ENCODE measurements at places on chromosomes 7 and 10.

- no peak for DNase-seq
Measured at GRCh38 chr7:100752994-100753393, 19.6 kb downstream of the ZAN start.

- DNase-seq: no peak
Measured at GRCh38 chr10:102435529-102436233, 3.3 kb upstream of the CUEDC2 start.

DNA sequence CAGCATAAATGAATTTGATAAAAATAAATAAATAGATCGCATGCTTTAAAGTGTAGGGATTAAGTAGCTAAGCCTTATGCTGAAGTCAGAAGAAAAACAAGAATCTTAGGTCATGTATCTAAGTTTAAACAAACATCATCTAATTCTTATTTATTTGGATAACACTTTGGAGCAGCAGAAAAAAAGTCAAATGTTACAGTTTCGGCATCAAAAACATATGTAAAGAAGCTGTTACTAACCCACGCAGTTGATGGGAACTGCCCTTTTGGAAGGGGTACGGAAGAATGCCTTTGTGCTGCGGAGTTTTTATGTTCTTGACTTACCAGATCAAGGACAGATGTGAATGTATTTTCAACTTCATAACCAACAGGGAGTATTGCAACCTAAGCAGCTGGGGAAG, 37.3 kb upstream of the HABP2 start:
- DNase-seq: no peak

- no peak for DNase-seq
Measured at GRCh38 chr10:60942788-60943315, 1.1 kb downstream of the RHOBTB1 start.

DNA sequence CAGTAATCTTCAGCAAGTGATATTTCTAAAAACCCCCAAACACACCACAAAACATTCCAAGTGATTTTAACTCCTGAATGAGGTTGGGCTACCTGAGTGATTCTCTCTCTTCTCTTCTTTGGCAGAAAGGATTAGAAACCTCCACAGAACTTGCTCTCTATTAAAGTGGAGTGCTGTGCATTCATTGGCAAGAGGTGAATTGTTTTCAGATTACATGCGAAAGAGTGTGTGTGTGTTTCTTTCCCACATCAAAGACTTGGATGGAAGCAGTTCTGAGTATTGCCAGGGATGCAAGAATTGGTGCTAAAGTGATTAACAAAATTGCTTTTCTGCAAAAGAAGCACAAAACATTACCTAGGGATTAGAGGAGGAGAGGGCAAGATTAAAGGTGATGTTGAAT, 13.1 kb upstream of the FBXW4 start:
- no peak for DNase-seq

- no peak for DNase-seq
Measured at GRCh38 chr10:121804460-121804859, 123.4 kb downstream of the ATE1 start.

- no peak for DNase-seq
Measured at GRCh38 chr7:149238051-149238450, 1.4 kb upstream of the ZNF212 start.

GRCh38 chr7:54543051-54543488, 895 bp downstream of the VSTM2A start:
- DNase-seq: no peak

DNA sequence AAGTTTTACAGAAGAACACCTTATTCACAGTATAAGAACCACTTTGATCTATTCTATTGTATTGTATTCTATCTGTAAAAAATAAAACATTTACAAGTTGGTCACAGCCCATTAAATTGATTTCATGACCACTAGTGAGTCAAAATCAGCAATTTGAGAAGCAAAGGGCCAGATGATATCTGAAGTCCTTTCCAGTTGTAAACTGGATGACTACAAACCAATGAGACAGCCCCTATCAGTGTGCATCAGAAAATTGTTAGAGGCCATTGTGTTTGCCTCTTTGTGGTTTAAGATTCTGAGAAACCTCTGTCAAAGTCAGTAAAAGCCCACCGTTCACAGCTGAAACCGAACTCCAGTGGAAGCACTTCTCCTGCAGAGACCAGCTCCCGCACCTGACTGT, 54.8 kb downstream of the TBXAS1 start:
- peak; percentile 39 for DNase-seq

DNA sequence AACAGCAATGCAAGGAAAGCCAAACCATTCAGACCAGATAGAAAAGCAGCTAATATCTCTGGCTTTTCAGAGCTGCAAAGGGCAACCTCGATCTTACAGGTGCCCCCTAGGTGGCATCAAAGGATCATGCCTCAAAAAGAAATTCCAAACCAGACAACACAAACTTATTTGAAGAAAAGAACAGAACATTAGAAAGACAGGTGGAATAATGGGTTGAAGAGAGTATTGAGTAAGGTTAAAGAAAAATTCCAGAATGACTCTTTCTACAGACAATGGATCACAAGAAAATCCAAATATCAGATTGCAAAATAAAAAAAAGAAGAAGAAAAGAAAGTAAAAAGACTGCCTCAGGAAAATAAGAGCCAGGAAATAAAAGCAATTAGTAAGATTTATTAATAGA, 213.7 kb downstream of the ELMO1 start:
- DNase-seq: no peak

DNA sequence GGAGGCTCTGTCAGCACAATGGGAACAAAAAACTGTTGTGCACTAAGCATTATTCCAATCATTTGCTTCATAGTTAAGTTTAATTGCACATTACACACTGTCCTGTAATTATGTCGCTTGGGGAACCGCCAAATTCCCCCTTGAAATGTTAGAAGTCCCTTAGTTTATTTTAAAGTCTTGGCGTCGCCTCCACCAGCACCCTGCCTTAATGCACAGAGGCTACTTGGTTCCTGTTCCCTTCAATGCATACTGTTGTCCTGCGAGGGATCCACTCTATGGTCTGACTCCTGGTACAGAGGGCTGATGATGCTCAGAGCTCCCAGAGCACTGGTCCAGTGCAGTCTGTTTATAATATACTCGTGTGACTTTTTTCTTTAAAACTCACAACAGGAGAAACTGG, 330.7 kb downstream of the ELMO1 start:
- DNase-seq: no peak

DNA sequence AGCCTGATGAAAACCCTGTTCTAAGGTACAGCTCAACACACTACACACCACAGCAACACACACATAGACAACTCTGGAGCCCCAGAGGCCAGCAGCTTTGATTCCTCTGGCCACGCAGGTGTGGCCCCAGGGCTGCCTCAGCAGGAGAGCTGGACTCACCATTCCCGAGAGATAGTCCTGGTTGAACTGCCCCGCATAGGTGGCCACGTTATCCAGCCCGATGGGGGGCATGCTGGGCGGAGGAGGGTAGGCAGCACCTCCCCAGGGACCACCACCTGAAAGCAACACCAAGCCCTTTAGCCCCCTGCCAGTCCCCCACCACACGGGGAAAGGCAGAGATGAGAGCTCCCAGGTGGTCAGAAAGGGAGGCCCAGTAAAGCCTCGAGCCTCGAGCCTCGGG, 34.7 kb downstream of the ANXA11 start:
- no peak for DNase-seq

GRCh38 chr7:12647364-12648219, 39.8 kb upstream of the ARL4A start:
- DNase-seq: no peak

- DNase-seq: no peak
Measured at GRCh38 chr10:61901829-61902444, 438 bp downstream of the ARID5B start.

DNA sequence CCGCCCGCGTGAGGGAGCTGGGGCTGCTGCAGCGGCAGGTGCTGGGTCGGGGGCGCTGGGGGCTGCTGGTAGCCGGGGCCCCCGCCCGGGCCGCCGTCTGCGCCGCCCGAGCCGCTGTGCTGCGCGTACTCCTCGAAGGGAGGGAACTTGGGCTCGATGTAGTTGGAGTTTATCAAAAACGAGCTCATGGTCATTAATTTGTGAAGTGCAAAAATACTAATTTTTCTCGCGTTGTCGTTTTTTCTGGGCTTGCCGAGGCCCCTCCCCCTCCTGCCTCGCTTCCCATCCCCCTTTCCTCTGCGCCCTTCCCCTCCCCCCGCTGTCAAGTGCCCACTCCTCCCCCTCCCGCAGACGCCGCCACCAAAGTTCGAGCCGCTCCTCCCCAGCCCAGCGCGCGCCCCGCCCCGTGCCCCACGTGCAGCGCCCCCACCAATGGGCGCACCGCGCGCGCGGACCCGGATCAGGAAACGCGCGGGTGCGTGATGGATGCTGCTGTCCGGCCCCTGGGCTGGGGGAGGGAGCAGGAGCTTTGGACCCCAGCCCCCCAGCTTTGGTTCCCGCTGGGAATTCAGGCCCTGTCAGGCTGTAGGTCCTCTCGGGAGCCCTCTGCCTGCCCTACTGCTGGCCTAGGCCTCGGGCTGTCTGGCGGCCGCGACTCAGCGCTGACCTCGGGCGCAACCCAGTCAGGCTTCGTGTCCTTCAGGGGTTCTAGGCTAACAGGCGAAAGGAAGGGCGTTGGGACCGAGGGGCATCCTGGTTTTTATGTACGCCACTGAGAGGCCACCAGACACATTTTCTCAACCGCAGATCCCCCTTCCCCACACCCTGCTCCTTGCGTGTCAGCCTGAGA, at the start of gene HOXA4:
TSS of gene HOXA4 (minus strand) at position 218 of the 850 bp plus-strand sequence. CDS start at position 194, 24 bp downstream.
- no peak for DNase-seq

DNA sequence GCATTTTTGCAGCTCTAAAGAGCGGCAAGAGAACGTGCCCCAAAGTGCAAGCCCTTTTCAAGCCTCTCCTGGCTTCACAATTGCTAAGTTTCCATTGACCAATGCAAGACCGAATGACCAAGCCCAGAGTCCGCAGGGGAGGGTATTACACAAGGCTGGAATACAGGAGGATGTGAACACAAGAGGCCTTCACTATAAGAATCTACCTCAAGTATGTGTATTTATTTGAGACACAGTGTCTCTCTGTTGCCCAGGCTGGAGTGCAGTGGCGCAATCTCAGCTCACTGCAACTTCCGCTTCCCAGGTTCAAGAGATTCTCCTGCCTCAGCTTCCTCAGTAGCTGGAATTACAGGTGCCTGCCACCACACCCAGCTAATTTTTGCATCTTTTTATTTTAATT, 22.2 kb upstream of the TPST1 start:
- no peak for DNase-seq

DNA sequence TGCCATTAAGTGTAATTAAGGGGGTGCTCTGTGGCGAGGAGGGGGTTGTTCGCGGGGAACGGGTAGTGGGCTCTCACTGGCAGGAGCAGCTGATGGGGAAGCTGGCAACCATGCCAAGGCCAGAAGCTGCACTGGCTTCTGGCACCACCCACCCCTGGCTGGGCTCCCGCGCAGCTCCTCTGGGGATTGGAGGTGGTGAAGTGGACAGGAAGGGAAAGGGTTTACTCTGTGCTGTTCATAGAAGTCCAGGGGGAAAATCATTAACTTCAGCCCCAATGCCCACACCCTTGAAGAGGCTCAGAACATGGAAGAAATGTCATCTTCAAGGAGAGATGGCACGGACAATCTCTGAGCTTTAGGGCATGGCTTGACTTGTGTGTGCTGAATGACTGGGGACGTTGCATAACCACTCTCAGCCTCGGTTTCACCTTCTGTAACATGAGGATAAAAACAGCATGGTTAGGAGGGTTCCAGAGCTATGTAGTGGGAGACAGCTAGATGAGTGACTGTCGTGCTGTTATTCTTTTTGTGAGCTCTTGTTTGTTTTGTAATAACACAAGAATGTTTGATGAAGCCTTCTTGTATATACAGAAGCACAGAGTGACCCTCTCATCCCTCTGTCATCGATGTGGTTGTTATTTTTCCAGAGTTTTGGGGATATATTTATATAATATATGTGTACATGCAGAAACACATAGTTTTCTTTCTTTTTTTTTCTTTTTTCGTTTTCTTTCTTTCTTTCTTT, 29.9 kb downstream of the KAZALD1 start:
- DNase-seq: no peak

GRCh38 chr10:117617659-117618058, 75.1 kb downstream of the EMX2 start:
- DNase-seq: no peak

DNA sequence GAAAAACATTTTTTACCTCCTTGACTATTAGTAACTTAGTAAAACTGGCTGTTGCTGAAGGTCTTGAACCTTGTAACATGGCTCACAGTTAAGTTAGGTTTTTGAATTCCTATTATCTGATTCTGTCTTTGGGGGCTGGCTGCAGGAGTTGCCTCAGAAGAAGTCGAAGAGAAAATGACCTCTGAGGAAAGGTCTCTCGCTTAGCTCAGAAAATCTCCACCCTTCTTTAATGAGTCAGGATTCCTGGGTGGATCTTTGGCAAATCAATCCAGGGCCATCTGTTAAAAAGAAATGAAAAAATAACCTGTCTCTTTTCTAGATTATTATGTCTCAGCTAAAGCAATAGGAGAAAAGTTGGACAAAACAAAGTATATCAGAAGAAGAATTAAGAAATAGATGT, 267.8 kb upstream of the SEMA3C start:
- no peak for DNase-seq

- DNase-seq: peak; percentile 70
Measured at GRCh38 chr10:87626422-87626892, 33.2 kb upstream of the PAPSS2 start.

DNA sequence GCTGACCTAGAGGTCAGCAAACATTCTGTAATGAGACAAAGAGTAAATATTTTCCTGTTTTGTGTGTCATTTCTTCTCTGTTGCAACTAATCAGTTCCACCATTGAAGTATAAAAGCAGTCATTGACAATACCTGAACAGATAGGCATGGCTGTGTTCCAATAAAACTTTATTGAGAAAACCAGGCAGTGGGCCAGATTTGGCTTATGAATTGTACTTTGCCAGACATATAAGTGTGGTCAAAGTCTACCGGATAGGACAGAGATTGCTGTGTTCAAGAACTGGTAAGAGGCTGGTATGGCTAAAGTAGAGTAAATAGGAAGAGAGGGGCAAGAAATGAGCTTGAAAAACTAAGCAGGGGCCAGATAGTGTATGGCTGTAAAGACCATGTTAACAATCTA, 38.3 kb upstream of the TAC1 start:
- DNase-seq: no peak

GRCh38 chr10:11165591-11166543, 148.2 kb downstream of the CELF2 start:
- DNase-seq: no peak

- DNase-seq: peak; percentile 7
Measured at GRCh38 chr7:107703219-107703618, 40.7 kb upstream of the CBLL1 start.
